ENCODE measurements at places on chromosomes 5 and 9.

GRCh38 chr9:123756484-123757106, 173.3 kb downstream of the DENND1A start:
- no peak for DNase-seq

- no peak for DNase-seq
These were observed 18.1 kb downstream of the PRRC2B start for GRCh38 chr9:131411719-131412681.

- no peak for DNase-seq
These were observed 175.8 kb downstream of the WDR70 start for GRCh38 chr5:37554938-37555337.

- peak; percentile 3 for DNase-seq
These were observed 416.3 kb downstream of the NR2F1-AS1 start for GRCh38 chr5:93164690-93165089.

DNA sequence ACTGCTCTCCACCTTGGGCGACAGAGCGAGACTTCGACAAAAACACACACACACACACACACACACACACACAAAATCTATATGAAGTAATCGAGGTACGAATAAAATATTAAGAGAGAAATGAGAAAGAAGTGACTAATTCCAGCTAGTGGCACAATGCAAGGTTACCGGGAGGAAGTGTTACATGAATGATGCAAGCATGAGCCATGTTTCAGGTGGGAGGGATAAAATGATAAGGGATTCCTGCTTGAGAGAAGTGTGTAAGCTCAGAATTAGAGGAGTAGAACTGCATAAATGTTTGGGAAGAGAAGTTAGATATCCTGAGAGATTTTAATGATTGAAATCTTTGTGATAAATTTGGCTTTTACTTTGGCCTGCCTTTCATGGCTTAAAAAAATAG, 18.8 kb downstream of the HAPLN1 start:
- DNase-seq: no peak

DNA sequence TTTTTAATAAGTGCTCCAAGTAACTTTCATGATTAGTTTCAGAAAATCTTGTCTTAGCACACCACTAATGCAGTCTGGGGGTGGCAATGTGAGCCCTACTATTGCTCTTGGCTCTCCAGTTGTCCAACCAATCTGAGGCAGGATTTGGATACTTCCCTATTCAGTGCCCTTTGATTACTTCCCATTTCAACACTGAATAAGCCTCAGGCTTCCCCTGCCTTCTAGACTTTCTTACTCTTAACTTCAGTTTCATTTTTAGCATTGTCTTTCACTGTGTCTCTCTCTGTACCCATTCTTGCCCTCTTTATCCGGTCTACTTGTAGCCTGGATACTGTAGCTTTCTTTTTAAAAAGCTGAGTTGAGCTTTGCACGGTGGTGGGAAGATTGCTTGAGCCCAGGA, 186.1 kb downstream of the C9orf152 start:
- no peak for DNase-seq

DNA sequence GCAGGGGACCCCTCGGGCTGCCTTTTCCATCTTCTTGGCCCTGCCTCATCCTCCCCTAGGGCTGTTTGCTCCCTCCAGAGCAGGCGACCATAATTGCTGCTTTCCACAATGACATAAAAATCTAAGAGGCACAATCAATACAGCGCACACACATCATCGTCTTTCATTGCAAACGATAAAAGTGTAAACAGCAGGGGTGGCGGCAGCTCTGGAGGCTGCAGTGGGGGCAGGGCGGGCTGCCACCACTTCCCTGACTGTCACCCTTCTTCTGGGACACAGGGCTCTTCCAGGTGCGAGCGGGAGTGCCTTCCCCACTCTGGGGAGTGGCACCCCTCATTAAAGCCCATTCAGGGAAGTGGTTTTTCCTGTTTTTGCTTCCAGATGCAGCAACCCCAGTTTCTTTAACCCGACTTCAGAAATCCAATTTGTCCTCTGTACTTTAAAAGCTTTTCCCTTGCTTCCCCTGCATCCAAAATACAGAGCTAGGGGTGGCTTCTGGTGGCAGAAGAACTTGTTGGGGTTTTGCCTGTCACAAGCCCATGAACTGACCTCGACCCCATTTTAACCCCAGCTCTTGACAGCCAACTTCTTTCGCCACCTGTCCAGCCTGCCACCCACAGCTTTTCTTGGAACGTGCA, 45.7 kb downstream of the TSPAN17 start:
- DNase-seq: peak; percentile 89

- DNase-seq: no peak
These were observed 694.5 kb downstream of the TLE1 start for GRCh38 chr9:80994892-80995291.

DNA sequence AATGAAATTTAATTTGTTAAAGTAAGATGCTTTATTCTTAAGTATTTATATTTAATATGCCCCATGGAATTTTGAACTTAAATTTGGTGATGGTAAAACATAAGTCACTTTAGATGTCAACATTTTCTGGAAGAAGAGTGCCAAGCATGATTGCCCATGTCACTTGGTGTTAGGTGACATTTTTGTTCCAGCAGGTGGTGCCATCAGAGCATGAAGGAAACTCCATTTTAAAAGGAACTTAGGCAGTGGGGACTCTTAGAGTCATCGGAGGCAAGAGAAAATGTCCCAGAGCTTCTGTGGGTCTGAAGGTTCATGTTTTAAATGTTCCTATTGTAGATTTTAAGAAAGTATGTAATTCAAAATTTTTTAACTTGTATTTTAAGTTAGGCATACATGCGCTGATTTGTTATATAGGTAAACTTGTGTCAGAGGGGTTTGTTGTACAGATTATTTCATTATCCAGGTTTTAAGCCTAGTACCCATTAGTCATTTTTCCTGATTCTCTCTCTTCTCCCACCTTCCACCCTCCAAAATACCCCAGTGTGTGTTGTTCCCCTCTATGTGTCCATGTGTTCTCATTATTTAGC, 789.3 kb downstream of the SEMA5A start:
- DNase-seq: peak; percentile 22

DNA sequence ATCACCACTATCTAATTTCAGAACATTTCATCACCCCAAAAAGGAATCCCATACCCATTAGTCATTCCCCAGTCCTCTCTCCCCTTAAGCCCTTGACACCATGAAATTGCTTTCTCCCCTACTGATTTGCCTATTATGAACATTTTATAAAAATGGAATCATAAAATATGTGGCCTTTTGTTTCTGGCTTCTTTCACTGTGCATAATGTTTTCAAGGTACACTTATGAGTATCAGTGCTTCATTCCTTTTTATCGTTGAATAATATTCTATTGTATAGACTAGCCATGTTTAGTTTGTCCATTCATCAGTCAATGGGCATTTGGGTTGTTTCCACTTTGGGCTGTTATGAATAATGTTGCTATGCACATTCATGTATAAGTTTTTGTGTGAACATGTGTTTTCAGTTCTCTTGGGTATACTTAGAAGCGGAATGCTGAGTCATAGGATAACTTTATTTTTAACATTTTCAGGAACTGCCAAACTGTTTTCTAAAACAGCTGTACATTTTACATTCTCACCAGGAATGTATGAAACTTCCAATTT, 40.4 kb upstream of the FGF1 start:
- DNase-seq: no peak

DNA sequence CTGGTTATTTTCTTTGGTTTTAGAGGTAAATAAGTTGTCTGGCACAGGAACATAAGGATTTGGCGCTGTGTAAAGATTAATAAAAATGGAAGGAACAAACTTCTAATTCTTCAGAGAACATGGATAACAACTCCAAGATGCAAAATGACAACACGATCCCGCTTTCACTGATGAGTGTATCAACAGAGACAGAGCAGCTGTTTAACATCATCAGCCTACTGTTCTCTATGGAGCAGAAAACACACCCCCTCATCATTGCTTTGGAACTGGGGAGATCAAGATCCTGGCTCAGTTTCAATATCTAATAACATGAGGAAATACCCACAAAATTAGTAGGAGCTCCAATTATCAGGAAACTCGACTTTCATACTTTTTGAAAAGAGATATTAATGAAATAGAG, 8.3 kb upstream of the GAS1 start:
- no peak for DNase-seq

DNA sequence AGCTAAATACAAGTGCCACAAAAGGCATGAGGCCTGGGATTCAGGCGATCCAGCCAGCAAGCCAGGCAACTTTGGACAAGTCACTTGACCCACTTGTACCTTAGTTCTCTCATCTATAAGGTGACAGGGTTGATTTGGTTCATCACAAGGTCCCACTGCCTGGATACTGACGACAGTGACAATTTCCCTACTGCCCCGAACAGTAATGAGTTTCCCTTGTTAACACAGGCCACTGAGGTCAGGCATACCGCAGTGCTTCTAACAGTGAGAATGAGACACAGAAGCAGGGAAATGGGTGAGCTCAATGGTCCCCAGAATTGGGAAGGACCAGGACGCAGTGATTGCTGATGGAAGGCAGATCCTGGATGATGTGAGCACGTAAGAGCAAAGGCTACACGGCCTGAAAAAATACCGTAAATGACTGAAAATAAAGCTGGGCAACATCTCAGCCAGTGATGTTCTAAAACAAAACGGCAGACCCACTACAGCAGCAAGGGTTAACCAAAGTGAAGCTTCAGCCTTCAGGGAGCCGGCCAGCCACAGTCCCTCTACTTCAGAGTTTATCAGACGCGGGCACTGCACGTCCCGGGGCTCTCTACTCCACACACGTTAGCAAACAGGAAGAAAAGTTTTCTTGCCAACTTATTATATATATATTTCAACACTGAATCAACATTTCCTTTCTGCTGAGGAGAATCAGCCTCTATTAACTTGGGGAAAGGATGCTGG, 846 bp downstream of the MGAT1 start:
- no peak for DNase-seq

GRCh38 chr9:20271096-20271495, 351.2 kb downstream of the MLLT3 start:
- no peak for DNase-seq

GRCh38 chr5:138975098-138975847, 100.1 kb upstream of the LRRTM2 start:
- no peak for DNase-seq

DNA sequence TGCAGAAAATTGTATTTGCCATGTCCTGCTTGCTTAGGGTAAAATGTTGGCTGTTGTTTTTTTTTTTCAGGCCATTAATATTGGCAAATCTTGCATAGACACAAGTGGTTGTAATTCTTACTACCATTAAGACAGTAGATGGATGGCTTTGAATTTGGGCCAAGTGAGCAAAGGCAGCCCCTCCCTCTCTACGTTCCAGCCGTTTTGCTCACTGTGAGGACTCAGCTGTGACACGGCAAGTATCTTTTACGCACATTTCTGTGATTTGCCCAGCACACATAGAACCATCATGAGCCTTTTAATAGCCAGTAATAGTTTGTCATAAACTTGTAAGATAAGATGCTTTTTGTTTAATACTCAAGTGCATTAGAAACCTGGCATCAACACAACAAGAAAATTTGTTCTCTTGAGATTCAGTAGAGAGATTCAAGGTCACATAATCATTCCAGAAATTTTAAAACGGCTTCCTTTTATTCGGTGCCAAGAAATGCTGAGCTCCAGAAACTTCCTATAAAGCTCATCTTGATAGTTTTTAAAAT, 205.2 kb upstream of the ADCY2 start:
- no peak for DNase-seq

GRCh38 chr9:92561374-92562330, 25.9 kb upstream of the ECM2 start:
- no peak for DNase-seq

- no peak for DNase-seq
These were observed 323.5 kb upstream of the SLC24A2 start for GRCh38 chr9:20112205-20112783.
